Adipocyte (in vitro differentiated cells): ENCODE measurements at places on chromosomes 6 and 20.

DNA sequence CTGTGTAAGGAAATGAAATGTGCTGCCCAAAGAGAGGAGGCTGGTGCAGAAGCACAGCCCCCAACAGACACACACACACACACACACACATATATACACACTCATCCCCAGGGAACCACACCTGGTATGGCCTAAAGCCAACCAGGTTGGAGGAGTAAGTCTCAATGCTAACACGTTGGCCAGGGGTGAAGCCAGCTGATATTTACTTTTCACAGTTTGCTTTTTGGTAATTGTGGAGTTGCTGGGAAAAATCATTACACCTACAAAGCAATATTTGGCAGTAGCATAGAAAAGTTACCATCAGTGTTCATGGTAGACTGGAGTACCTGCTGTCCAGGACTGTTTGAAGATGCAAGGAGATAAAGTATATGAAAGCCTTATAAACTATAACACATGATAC lies 50.3 kb upstream of the NAA20 start:
- no peak for DNase-seq

DNA sequence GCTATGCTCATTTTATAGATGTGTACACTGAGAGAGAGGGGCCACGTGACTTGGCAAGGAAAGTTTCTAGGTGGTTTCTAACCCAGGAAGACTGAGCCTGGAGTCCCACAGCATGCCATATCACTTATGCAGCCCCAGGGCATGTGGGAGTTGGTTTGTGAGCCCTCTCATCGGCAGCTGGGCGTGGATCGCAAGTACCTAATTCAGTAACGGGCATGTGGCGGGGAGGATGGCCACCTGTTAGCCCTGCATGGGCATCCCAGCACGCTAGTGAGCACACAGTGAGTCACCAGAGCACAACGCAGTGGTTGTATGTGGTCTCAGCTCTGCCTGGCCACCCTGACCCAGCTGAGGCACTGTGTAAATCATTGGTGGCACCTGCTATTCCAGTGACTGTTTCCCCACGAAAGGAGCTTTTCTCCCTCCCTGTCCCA lies 88.3 kb downstream of the NINL start:
- DNase-seq, result no peak

GRCh38 chr6:35139924-35140638 lies 1.1 kb downstream of the TCP11 start:
- DNase-seq, result peak; percentile 84

- no peak for DNase-seq
Measured at GRCh38 chr20:52959125-52959524, 13.0 kb upstream of the TSHZ2 start.

- DNase-seq, result peak; percentile 78
Measured at GRCh38 chr6:52877168-52877567, 32.3 kb downstream of the GSTA3 start.

- DNase-seq, result peak; percentile 84
Measured at GRCh38 chr6:113351173-113351834, 505.8 kb upstream of the MARCKS start.

- DNase-seq, result peak; percentile 82
Measured at GRCh38 chr6:137933696-137934095, 66.6 kb downstream of the TNFAIP3 start.

DNA sequence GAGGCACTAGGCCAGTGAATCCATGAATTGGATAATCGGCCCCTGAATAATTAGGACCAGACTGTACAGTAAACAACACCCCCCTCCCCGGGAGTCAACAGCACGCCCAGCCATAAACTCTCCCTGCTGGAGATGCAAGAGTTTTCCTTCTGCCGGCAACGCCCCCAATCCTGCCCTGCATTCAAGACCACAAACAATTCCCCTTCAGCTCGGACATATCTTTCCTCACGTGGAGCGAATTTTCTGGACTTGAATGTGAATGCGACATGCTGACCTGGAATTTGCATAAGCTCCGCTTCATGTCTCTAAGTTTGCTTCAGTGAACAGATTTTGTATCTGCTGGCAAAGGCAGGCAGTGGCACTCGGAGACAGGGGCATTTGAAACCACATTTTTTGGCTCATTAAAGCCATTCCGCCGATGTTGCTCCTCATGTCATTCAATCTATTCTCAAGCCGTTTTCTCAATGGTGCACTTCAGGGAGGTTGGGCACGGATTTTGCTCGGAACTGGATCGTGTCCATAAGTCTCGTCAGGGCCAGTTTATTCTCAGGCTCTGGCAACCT lies 38.0 kb upstream of the GMPR start:
- DNase-seq, result peak; percentile 30

DNA sequence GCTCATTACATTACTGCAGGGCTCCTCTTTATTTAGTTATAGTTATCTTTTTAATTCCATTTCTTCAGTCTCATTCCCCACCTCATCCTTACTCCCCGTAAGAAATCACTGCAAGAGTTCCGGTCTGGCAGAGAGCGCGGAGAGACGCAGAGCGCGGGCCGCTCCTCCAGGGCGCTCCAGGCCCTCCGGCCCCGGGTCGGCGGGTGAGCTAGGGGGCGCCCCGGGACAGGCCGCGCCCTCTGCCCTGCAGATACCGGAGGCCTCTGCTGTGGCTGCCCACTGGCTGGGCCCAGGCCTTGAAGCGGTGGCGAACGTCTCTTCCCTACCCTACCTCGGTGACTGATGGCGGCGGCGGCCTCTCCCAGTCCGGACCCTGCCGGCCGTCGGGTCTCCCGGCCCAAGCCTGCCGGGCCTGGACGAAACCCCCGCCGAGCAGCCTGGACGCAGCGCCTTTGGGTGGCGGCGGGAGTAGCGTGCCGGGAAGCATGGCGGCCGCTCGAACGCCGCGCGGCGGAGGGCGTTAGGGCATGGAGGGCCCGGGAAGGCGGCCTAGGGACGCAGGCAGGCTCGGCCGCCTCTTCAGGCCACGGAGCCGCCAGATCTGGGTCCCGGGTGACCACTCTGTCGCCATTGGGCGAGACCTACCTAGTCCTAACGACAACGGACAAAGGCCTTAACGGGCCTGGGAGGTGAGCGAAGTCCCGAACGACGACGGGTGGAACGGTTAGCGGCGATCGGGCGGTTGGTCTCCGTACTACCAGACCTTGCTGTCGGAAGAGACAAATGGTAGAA lies 16.4 kb upstream of the HMGN4 start:
- DNase-seq, result peak; percentile 74

DNA sequence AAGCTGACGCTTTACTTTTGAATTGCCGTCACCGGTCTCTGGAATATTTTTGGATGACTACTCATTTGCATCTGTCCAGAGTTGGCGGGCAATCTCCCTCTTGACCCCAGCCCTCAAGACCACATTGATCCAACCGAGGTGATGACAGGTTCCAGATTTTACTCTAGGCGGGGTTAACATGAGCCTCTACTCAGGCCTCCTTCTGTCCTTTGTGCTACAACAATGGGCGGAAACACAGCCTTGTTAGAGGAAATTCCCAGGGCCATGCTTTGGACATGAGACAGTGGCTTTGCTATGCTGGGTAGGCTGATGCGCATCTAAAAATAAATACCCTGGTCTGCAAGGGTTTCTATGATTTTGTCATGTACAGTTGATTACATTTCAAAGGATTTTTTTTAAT lies 27.0 kb upstream of the ADGRF5 start:
- DNase-seq, result no peak

- no peak for DNase-seq
Measured at GRCh38 chr6:115945306-115945705, 115.4 kb downstream of the FRK start.

DNA sequence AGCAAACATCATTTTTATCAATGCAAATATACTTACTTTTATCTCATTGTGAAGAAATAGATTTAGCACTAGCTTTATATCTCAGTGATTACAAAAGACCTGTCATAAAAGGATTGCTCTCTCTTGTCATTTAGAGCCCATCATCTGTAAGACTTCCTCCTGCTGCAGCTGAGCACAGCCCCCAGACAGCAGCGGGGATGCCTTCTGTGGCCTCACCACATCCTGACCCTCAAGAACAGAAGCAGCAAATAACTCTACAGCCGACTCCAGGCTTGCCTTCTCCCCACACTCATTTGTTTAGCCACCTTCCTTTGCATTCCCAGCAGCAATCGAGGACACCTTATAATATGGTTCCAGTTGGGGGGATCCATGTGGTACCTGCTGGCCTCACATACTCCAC lies 127.0 kb upstream of the EDN1 start:
- no peak for DNase-seq

DNA sequence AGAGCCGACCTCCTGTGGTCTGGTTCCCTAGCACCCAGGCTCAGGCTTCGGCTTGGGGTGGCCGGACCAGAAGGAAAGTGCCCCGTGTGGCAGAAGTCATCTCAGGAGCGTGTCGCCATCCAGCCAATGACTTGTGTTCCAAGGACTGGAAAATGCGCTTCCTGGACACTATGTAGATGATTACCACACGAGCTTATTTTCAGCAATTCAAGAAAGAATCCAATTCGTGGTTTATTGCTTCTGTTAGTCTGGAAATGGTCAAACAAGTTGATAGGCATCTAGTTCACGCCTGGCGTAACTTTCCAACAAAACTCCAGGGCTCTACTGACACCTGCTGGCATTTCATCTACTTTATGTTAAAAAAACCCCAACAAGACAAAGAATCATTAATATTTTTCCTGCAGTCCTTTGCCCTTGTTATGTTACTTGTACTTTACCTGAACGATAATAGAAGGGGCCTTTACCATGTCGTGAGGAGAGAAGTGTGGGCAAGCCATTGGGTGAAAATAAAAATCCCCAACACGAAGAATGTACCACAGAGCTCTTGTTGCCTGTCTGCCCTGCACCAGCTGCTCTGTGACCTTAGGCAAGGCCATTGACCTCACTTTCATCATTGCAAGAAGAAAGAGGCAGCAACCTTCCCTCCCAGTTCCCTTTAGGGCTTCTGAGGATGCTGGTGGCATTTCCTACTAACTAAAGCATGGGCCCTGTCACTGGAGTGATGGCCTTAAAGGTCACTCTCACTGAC lies 154.7 kb upstream of the LAMP5 start:
- DNase-seq, result peak; percentile 79

DNA sequence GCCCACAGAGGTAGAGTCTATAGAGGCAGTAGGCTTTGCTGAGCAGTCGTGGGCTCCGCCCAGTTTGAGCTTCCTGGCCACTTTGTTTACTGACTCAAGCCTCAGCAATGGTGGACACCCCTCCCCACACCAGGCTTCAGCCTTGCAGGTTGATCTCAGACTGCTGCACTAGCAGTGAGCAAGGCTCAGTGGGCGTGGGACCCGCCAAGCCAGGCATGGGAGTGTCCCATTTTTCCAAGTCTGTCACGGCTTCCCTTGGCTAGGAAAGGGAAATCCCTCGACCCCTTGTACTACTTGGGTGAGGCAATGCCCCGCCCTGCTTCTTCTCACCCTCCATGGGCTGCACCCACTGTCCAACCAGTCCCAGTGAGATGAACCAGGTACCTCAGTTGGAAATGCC lies 135.3 kb upstream of the NT5E start:
- no peak for DNase-seq

GRCh38 chr6:134317471-134318131 lies at the start of gene SGK1:
SGK1 (minus strand) TSS chr6:134318112; CDS start chr6:134317460, 652 bp downstream.
- peak; percentile 67 for DNase-seq

GRCh38 chr6:25835442-25836283 lies 3.8 kb upstream of the SLC17A1 start:
- DNase-seq, result no peak
